Stimulated activated CD4-positive, alpha-beta T cell treated with anti-CD3 and anti-CD28 coated beads, Interleukin-4, amount 100 ng/mL, for 48 hours (primary cell): ENCODE measurements at places on chromosomes 2 and 18.

DNA sequence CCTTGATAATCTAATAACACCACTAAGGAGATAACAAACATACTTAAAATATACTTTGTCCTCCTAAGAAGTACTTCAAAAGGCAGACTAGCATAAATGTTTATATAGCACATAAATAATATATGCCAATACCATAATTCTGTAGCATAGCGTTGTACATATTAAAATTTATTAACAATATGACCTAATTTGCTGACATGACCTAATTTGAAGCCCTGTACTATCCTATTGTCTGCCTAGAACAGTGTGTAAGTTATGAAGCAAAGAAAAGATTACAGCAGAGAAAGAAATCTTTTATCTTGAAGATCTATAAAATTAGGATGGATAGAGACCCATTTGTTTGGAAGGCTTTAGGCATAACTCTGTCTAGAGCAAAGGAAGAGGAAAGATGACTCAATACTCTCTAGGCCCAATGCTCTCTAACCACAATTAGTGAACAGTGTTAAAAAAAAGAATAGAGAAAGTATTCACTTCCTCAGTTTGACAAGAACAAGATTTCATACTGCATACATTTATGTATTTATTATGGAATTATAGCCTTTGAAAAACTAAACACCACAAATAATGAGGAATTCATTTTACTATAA, 231.3 kb downstream of the ZRANB3 start:
- no peak for DNase-seq

GRCh38 chr18:69300185-69300584, 100.5 kb upstream of the DOK6 start:
- no peak for DNase-seq

GRCh38 chr18:62336618-62337017, 11.5 kb downstream of the TNFRSF11A start:
- no peak for DNase-seq

DNA sequence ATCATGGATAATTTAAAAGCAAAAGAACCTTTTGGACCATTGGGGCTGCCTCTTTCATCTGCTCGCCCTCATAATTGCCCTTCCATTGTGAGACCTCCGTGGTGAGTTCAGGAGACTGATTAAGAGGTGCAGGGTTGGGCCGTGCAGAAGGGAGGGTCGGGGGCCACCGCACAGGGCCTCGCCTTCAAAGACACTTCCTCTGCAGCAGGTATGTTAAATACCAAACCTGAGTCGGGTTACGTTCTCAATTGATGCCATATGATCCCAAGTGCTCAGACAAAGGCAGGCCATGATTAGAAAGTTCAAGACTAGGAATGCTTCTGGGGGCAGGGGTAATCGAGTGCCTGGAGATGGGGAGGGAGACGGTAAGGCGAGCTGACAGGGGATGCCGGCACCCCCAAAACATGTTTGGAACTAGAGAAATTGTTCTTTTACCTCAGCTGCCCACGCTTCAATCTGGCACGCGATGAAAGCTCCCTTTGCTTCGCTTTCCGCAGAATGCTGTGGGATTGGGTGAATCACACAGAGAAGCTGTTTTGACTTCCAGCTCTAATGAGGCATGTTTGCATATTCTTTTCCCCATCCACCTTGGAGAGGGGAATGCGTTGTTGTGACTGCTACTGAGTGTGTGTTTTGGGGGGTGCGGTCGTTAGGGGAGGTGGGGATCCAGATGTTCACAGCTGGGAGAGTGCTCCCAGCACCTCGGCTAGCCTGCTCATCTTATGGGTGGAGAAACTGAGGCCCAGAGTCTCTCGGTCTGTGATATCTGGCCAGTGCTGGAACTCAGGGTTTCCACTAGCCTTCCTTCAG, 309.1 kb downstream of the MYCN start:
- DNase-seq: no peak

- no peak for DNase-seq
Observed at GRCh38 chr2:80703532-80703931, 399.0 kb upstream of the LRRTM1 start.

DNA sequence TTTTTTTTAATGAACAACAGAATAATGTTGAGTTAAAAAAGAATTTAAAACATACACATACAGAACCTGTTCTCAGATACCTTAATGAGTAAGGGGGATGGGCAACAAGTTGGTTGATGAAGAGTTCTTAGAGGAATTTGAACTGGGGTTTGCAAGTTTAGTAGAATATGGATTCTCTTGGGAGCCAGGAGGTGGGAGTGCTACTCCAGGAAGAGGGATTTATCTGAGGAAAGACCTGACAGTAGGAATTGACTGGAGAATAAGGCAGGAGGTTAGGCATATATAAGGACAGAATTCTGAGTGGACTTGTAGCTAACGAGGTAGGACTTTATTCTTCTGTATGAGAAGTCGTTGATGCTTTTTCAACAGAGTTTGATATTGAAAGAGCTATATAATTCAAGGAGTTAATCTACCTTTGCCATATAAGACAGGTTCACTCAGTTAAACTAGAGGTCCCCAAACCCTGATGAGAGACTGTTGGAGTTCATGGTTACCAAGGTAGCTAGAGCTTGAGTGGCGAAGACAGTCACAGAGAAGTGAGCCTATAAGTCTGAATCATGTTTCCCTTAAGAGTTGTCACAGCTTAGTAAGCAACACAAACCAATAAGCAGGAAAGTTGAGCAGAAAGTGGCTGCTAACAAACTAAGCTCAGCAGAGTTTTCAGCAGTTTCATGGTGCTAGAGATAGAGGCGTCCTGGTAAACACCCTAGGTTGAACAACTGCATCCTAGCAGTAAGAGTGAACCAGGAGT, 88.2 kb downstream of the NCOA1 start:
- no peak for DNase-seq
